ENCODE measurements at places on chromosomes 6 and 20.

GRCh38 chr6:41132254-41132653, 21.9 kb downstream of the TREML1 start:
- DNase-seq, result no peak

GRCh38 chr6:98769546-98769945, 64.8 kb upstream of the POU3F2 start:
- peak; percentile 55 for DNase-seq

DNA sequence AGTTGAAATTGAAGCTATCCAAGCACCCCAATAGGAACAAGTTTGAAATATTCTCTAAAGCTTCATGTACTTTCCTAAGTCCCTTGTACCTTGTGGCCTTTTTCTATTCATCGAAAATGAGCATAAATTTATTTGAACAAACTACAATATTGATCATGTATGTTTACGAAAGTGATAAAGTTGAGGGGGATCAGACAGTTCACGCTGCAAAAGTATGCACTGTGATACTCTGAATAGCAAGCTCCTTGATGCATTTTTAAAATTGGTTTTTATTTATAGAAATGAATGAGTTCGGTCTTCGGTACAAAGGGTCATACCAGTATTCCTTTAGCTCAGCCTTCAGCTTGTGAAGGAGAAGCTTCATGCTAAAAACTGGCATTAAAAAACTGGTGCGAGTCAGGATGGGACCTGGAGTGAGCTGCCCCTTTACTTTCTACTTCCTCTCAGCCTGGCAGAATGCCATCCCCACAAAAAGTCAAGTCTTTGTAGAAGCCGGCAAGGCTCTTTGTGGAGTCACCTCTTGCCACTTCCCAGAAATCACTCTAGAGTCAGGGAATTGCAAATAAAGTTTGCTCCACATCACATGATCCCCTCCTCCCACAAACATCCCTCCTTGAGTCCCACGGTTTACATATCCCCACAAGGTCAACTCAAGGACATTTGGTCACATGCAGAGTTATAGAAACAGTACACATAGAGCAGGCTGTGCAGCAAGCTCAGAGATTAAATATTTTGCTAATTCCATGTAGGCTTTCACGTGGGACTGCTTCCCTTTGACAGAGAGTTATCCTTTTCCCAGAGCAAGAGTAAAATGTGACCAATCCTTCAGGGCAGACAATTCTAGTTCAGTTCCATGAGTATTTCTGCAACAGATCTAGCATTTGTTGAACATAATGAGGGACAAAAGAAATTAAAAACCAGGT, 34.6 kb upstream of the ADGRF1 start:
- peak; percentile 50 for DNase-seq

DNA sequence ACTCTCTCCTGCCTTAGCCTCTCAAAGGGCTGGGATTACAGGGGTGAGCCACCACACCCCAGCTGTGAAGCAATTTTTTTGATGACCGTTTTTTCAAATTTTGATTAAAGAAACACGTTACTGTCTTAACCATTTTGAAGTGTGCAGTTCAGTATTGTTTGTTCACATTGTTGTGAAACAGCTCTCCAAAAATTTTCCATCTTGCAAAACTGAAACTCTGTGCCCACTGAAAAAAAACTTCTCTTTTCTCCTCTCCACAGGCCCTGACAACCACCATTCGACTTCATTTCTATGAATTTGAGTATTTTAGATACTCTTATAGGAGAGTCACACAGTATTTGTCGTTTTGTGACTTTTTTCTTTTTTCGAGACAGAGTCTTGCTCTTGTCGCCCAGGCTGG, 53.9 kb downstream of the ECT2L start:
- DNase-seq, result no peak

DNA sequence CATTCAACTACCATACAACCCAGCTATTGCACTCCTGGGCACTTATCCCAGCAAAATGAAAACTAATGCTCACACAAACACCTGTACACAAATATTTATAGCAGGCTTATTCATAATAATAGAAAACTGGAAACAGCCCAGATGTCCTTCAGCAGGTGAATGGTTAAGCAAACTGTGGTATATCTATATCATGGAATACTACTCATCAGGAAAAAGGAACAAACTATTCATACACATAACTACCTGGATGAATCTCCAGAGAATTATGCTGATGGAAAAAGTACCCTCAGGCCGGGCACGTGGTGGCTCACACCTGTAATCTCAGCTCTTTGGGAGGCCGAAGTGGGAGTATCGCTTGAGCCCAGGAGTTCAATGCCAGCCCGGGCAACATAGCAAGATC, 3.8 kb upstream of the BLTP3A start:
- no peak for DNase-seq

DNA sequence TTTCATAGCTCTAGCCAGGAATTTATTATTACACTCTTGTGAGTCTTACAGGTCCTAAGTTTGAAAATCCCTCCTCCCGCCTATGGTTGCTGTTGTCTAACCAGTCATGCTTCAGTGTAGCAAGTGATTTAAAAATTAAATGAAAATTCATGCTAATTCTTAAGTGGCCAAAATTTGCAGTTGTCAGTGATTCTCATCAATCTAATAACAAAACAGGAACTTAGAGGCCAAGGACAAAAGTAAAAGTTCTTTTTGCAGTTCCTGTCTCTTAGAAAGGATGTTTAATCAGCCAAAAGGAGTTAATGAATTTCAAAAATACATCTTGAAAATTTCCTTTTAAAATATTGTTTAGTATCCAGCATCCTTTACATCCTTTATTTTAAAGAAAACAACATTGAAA, 36.3 kb downstream of the VTA1 start:
- no peak for DNase-seq

- DNase-seq, result peak; percentile 93
Measured at GRCh38 chr6:31403283-31404060, at the start of gene MICA. MICA (plus strand) TSS chr6:31403595; CDS start chr6:31403633, 38 bp downstream.

DNA sequence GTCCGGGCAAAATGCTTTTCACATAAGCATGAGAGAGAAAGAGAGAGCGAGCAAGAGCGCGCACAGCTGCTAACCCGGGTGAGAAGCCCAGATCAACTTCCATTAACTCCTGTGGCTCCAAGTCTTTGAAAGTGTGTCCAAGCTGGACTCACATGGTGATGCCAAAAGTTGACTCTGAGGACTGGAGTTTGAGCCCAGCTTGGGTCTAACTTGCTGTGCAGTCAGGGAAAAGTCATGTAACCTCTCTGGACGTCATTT, 357.2 kb upstream of the SULF2 start:
- DNase-seq, result no peak

DNA sequence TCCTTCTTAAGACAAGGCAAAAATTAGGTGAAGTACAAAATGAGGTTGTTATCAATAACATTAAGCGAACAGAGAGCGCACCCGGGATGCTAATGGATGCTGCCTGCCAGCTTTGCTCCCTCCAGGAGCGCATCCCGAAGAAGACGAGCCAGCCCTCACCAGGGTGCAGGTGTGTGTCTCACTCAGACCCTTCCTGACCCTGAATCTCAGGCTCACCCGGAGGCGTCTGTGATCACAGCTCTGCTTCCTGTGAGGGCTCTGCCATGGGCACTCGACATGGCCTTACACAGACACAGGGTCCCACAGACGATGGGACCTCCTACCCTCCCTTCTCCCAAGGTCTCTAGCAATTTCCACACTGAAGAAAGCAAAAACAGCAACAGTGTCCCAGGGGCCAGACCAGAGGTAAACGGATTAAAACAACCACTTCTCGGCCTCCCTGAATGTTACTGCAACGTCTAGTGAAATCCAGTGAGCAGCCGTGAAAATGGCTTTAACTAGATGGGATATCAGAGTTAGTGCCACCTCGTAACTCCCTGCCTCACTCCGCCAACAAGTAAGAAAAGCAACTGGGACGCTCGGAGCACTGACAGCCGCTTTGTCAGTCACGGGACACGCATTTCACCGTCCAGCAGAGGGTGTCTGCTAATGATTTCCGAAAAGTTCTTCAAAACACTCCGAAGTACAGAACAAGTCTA, 11.7 kb downstream of the ZBTB46 start:
- no peak for DNase-seq

All from kidney tubule cell (primary cell).